Adipocyte (in vitro differentiated cells): ENCODE measurements at places on chromosomes 13 and 19.

- no peak for DNase-seq
These were observed 472.7 kb upstream of the NBEA start for GRCh38 chr13:34469196-34469986.

DNA sequence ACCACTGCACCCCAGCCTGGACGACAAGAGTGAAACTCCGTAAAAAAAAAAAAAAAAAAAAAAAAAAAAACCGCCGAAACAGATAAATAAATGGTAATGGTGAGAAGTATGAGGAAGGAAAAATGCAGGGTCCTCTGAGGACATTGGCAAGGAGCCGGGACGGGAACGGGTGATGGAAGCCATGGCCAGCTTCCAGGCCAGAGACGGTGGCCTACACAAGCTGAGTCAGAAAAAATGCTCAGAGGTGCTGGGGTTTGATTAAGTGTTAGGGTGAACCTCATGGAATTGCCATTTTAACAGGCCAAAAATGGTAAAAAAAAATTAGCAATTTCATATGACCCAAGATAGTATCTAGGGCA, 866 bp upstream of the ZSWIM4 start:
- peak; percentile 77 for DNase-seq

- DNase-seq: no peak
These were observed 87.8 kb downstream of the LMO7 start for GRCh38 chr13:75723901-75724300.

DNA sequence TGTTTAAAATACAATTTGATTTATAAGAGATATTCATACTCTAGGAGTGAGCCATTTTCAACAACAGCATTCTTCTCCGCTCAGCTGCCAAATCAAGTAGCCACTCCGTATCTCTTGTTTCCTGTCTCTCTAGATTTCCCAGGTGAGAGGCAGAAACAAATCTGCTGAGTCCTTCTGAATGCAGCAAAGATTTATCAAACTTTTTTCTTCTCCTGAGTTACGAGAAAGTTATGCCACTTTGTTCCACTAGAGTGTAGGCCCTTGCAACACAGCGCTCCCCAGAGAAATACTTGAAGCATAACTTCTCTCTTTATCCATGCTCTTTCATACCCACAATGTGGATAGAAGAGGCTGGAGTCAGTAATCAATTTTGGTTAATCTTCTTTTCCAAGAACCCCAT, 1960.8 kb downstream of the OLFM4 start:
- DNase-seq: no peak

DNA sequence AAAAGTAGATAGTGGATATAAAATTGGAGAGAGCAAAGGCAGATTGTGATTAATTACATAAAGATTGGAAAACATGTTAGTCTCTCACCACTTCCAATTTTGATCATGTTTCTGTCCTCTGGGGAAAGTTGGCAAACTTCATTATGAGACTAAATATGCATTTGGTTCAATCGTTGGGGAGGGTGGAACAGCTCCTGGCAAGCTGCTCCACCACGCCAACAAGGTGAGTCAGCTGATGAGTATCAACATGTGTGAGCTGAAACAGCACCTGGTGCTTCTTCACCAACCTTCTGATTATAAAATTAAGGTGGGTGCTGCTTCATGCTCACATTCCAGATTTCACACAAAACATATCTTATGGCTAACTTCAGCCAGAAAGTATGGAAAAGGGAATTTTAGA, 1784.6 kb downstream of the SLITRK5 start:
- no peak for DNase-seq

- peak; percentile 63 for DNase-seq
These were observed 502 bp downstream of the NECTIN2 start for GRCh38 chr19:44846455-44847143.

GRCh38 chr19:11203194-11204075, 6.1 kb upstream of the KANK2 start:
- DNase-seq: peak; percentile 81

GRCh38 chr13:48126944-48127830, 32.3 kb upstream of the MED4 start:
- peak; percentile 82 for DNase-seq

DNA sequence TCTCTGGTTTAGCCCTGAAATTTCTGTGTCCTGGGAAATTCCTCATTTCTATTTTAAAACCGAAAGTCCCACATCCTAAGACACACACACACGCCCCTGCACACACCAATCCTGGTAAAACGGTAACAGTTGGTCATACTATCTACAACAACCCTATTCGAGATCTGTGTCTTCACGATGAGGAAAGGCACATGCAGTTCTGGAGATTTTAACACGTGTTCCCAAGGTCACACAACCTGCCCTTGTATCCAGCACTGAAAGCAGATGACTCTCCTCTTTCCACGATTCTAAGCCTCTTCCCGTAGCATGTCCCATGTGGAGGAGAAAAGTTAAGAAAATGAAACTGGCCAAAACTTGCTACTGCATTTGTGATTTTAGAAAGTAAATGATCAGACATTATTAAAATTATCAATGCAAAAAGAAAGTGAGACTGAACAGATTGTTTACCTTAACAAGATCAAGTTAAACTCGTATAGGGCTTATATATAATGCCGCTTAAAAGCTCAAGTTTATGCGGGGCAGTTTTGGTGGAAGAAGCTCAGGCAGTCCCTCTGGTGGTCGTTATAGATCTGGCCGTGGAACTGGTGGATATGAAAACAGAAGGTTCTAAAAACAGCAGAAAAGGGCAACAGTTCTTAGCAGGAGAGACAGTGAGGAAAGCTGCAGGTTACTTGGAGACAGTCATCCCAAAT, 32.7 kb downstream of the VSTM1 start:
- peak; percentile 48 for DNase-seq

GRCh38 chr19:13959962-13960862, 7.9 kb downstream of the DCAF15 start:
- no peak for DNase-seq

DNA sequence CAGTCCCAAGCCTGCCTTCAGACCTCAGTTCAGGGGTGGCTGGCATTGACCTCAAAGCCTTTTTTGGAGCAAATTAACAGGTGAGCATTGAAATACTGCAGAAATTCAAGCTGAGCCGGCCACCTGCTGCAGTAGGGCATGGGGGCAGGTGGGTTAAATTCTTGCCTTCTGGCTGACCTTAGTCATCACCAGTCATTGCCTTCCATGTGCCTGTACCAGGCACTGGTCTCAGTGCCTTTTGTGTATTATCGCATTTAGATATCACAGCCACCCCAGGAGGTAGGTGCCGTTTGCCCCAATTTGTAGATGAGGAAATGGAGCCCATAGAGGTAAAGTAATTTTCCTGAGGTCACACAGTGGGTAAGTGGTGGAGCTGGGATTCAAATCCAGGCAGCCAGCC, 7.2 kb downstream of the PPP1R37 start:
- DNase-seq: no peak

- no peak for DNase-seq
These were observed 7.9 kb upstream of the SERTAD3 start for GRCh38 chr19:40452016-40452415.

- DNase-seq: peak; percentile 10
These were observed 52.0 kb downstream of the SLC7A1 start for GRCh38 chr13:29543230-29544215.

DNA sequence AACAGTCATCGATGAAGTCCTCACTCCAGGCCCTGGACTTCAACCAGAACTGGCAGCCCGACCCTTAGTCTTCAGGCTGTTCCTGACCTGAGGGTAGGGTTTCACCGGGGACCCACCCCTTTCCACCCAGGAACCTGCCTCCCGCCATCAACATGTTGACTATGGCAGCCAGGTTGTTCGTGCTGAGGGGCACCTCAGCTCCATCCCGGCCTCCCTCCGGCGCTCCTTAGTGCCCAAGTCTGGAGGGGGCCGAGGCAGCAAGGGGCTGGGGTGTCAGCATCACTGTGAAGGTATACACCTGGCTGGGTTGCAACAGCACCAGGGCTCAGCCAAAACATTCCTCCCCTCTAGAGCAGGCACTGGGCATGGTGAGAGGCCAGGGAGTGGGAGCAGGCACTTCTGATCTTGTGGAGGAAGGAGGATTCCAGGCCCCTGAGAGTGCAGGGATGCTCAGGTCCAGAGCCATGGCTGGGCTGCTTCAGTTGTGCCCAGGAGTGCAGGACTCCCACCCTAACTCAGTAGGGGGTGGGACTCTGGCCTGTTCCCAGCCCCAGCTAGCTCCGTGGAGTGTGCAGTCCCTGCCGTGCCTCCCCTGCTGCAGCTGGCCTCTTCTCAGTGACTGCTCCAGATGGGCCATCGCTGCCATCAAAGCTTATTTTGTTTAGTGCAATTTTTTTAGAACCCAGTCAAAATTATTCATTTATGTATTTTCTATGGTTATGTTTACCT, 1445.9 kb downstream of the PCDH9 start:
- no peak for DNase-seq

DNA sequence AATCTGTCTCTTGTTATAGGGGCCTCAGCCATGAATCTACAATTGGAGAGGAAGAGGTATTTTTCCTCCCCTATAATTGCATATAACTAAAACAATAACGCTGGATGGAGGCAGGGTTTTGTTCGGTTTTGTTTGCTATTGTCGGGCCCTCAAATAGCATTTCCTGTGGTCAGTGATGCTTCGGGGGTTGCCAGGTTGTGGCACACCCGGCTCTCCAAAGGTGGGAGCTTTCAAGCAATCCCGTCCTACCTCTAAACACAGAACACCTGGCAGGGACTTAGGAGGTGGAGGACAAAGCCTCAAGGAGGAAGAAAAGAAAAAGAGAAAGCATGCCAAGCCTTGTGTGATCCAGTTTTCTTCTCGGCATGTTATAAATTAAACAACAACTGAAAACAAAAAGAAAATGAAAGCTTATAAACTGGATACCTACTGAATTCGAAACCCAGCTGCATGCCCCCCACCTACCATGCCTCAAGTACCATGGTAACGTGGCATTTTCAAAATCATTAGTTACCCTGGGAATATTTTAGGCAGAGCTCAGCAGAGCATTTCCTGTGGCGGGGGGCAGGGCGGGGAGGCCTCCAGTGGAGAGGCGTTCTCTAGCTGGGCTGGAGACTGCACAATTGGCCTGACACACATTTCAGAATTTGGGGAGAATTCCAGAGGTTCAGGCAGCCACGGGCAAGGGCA, 213.8 kb downstream of the DCLK1 start:
- no peak for DNase-seq

DNA sequence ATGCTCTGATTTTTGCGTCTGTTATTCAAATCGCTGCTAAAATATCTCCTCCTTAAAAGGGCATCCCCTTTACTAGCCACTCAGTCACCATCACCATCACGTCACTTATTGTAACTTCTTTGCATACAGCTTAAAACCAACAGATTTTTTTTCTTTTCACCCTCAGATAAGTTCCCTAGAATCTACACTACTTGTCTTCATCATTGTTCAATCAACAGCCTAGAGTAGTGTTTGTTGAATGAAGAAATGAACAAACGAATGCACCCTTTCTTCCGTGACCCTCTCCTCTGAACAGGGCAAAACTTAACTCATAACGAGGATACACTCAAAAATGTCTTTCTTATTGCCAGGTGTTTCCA, 1.1 kb upstream of the AKAP11 start:
- no peak for DNase-seq

DNA sequence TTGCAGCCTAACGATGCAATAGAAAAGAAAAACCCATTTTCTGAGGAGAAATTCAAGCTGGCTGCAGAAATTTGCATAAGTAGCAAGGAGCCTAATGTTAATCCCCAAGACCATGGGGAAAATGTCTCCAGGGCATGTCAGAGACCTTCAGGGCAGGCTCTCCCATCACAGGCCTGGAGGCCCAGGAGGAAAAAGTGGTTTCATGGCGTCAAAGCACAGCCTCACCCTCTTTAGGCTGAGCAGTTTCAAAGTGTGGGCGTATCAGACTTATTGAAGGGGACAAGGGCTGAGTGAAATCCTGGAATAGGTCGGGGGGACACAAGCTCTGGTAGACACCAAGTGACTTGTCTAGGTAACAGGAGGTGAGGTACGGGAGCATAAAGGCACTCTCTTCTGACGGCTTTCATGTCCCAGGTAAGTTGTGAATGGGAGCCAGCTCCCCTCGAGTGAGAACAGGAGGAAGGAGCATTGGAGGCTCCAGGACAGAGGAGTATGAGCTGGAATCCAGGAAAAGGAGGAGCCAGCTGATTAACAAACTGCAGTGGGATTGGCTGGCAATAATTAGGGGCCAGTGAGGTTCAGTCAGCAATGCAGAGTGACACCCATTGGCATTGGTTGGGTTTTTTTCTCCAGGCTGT, 35.8 kb downstream of the MRPL57 start:
- DNase-seq: no peak

GRCh38 chr13:84433024-84433423, 550.8 kb upstream of the SLITRK1 start:
- peak; percentile 61 for DNase-seq

DNA sequence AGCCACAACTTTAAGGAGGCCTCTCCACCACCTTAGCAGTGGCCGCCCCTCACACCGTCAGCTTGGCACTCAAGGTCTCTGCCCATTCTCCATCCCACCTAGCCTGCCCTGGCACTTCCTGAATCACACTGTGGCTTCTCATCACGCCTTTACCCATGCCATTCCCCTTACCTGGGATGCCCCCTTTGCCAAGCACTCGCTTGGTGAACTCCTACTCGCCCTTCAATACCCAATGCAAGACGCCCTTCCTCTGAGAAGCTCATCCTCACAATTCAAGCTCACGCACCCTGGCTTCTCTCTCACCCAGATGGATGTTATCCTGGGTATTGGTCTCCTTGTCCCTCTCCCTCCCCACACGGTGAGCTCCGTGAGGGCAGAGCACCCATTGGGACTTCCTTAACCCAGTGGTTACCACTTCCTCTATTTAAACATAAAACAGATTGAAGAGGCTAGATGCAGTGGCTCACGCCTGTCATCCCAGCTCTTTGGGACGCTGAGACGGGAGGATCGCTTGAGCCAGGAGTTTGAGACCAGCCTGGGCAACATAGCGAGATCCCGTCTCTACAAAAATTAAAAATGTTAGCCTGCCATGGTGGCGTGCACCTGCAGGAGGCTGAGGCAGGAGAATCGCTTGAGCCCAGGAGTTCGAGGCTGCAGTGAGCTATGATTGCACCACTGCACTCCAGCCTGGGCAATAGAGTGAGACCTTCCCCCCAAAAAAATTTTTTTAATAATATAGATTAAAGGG, 12.6 kb upstream of the SHD start:
- no peak for DNase-seq

DNA sequence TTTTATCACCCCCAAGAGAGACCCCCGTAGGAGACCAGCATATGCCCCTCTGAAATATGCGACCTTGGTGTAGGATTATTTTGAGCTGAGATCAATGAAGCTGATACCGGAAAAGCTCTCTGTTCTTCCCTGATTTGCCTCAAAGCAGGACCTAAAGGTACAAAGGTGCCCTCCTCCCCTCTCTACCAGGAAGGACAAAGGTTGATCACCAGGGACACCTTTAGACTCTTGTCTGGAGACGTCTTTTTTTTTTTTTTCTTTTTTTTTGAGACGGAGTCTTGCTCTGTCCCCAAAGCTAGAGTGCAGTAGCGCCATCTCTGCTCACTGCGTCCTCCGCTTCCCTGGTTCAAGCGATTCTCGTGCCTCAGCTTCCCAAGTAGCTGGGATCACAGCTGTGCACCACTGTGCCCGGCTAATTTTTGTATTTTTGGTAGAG, 792 bp upstream of the PEX11G start:
- DNase-seq: no peak
